Fibroblast of villous mesenchyme (primary cell): ENCODE measurements at places on chromosomes 5 and 9. TPM values are rescaled to one million over a fixed set of nuclear protein-coding genes. Genes with fewer than 3 reads are reported as not detected.

GRCh38 chr5:139696167-139696893 lies 48.2 kb downstream of the CXXC5 start:
- peak; percentile 35 for DNase-seq

GRCh38 chr9:33024126-33024965 lies 727 bp upstream of the DNAJA1 start:
- peak; percentile 56 for DNase-seq

- DNase-seq, result no peak
Measured at GRCh38 chr9:7341571-7341970, 458.0 kb downstream of the DMAC1 start.

The C9 gene
- under 0.01 TPM in 1 of 2 replicates, not detected in the other for total RNA-seq

DNA sequence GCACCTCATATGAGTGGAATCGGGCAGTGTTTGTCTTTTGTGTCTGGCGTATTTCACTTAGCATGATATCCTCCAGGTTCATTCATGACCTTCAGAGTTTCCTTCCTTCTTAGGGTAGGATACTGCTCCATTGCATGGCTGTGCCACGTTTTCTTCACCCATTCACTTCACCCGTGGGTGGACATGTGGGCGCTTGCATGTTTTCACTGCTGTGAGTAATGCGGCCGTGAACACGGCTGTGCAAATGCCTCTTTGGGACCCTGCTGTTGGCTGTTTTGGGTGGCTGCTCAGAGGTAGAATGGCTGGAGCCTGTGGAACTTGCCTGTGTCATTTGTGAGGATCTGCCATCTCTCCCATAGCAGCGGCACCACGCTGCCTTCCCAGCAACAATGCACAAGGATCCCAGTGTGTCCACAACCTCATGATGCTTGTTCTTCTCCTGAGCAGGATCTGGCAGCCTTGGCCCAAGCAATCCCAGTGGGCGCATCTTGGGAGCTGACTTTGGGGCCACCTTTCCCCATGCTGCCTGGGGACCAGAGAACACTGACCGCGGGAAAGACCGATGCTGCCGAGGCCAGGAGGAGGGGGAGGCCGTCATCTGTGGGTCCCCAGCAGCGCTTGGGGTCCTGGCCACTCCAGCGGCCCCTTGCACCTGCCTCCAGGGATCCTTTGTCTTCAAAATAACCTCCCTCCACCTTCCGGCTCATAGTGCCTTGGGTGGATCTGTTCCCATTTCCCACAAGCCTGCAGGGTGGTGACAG lies 2.3 kb upstream of the SCGB3A1 start:
- no peak for DNase-seq

- no peak for DNase-seq
Measured at GRCh38 chr5:111167551-111167950, 56.6 kb upstream of the CAMK4 start.

The IQGAP2 gene
- total RNA-seq, result 2.6 TPM in 2 replicates

DNA sequence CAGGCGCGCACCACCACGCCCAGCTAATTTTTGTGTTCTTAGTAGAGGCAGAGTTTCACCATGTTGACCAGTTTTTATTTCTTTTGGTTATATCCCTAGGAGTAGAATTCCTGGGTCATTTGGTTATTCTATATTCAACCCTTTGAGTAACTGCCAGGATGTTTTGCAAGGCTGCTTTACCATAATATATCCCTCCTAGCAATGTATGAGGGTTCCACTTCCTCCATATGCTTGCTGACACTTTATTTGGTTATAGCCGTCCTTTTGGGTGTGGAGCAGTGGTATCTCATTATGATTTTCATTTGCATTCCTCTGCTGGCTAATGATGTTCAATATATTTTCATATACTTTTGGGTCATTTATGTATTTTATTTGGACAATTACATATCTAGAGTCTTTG lies 81.2 kb downstream of the RAB24 start:
- DNase-seq, result no peak

The NKD2 gene
- 2.2 and 4.2 TPM in 2 replicates for total RNA-seq

The ADAMTS19 gene
- total RNA-seq, result 8.7 and 9.5 TPM in 2 replicates

- peak; percentile 28 for DNase-seq
Measured at GRCh38 chr5:41808294-41808693, 61.9 kb downstream of the OXCT1 start.

GRCh38 chr9:128946571-128947276 lies 679 bp downstream of the DOLK start:
- peak; percentile 21 for DNase-seq

DNA sequence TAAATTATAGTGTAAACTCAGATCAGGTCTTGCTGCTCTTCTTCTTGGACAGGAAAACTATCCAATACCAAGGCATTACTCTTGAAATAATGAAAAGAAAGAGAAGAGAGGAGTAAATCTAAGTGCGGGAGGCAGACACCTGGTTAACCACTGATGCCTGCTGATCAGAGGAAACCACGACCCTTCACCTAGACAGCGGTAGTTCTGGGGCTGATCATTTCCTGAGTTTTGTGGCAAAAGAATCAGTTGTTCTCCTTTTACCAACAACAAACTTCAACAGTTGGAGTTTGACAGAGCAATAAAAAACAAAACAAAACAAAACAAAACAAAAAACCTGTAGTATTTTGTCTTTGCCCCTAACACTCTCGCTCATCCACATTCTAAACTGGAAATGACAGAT lies 3.0 kb downstream of the RLN1 start:
- no peak for DNase-seq

DNA sequence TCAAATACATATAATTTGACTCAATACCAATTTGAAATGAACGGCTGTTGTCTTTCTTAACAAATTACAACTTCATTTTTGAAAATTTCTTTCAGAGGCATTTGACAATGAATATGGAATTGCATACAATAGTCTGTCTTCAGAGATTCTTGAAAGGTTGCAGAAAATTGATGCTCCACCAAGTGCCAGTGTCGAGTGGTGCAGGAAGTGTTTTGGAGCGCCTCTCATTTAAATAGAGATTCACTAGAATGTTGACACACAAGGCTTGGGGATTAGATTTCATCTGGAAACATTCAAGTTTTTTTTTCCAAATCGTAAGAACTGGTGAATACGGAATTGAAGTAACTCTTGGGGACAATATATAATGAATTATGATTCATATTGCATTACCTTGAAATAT lies 8.1 kb downstream of the RPS6 start:
- no peak for DNase-seq

The SLC46A2 gene
- not detected in 2 replicates for total RNA-seq

DNA sequence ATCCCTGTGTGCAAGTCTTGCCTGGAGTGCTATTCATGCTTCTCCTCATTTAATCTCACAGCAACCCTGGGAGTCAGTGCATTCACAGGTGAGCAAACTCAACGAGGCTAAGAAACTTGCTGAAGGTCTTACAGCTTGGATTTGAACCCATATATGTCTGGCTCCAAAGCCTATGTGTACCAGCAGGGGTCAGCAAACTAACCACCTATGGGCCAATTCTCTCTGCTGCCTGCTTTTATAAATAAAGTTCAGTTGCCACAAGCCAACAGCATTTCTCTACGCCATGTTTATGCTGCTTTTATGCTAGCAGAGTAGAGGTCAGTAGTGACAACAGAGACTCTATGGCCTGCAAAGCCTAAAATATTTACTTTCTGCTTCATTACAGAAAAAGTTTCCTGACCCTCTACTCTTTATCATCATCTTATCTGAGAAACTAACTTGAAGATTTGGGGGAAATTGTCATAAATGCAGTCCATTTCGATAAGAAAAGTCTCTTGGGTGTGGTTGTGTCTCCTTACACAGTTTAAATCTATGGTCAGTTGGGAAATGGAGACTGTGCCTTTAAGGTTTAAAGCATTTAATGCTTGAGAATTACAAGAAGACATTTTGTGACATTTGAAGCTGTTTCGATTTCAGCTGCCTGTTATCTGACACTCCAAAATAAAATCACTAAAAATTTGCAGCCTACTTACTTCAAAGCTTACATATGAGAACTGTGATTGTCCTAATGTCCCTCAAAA lies 137.7 kb downstream of the PRELID2 start:
- peak; percentile 62 for DNase-seq
